Naive thymus-derived CD8-positive, alpha-beta T cell (primary cell): ENCODE measurements at places on chromosomes 2 and 18.

GRCh38 chr2:206435742-206436141 lies 7.6 kb upstream of the ADAM23 start:
- no peak overlapping the region for H3K27ac ChIP-seq
- H3K27me3 ChIP-seq, result peaks cover 24% of the 10 kb centered on the region
- DNase-seq, result no peak
- H3K36me3 ChIP-seq, result no peaks in the 10 kb centered on the region
- no peak overlapping the region for H3K4me3 ChIP-seq
- H3K4me1 ChIP-seq, result no peaks in the 10 kb centered on the region

DNA sequence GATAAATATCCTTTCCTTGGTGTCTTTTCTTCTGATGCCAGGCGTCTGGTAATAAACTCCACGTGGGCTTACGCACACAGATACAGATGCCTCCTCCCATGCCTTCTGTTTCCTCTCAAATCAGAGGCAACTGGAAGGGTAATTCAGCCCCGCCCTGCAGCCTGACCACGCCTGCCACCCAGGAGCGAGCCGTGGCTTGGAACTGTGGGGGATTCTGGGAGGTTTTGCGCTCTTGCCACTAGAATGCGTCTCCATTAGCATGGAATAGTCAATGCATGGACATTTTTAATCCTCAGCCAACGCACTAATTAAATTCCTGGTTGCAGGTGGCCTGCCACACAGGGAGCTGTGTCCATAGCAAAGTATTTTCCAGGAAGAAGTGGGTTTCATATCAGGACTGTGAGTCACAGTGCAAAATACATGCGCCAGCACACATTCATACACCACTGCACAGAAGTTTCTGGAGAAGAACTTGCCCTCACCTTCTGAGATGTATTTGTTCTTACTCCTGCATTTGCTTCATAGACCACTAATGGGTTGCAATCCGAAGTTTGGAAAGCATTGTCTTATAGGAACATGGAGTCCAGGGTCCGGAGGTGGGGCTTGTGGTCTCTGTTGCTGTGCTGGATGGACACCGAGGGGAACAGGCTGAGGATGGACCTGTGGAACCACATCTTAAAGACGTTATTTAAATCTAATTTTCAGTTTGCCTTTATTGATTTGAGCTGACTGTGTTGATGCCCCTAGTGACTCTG lies 151.4 kb downstream of the LDLRAD4 start:
- H3K4me3 ChIP-seq, result no peak overlapping the region
- H3K27me3 ChIP-seq, result no peaks in the 10 kb centered on the region
- peaks cover 48% of the 10 kb centered on the region for H3K4me1 ChIP-seq

GRCh38 chr2:708667-709066 lies 31.5 kb upstream of the TMEM18 start:
- no peak for DNase-seq
- no peak overlapping the region for H3K4me3 ChIP-seq
- H3K27ac ChIP-seq, result no peak overlapping the region
- no peaks in the 10 kb centered on the region for H3K36me3 ChIP-seq
- H3K4me1 ChIP-seq, result no peaks in the 10 kb centered on the region

- no peak overlapping the region for H3K4me3 ChIP-seq
- no peaks in the 10 kb centered on the region for H3K36me3 ChIP-seq
- H3K27ac ChIP-seq, result no peak overlapping the region
- DNase-seq, result no peak
- no peaks in the 10 kb centered on the region for H3K27me3 ChIP-seq
- no peaks in the 10 kb centered on the region for H3K4me1 ChIP-seq
These were observed 595.9 kb downstream of the DSC3 start for GRCh38 chr18:30446605-30447004.

- no peak for DNase-seq
- H3K4me3 ChIP-seq, result no peak overlapping the region
- H3K36me3 ChIP-seq, result no peaks in the 10 kb centered on the region
- no peak overlapping the region for H3K27ac ChIP-seq
- H3K4me1 ChIP-seq, result no peaks in the 10 kb centered on the region
These were observed 90.8 kb downstream of the RHOB start for GRCh38 chr2:20537423-20538307.

DNA sequence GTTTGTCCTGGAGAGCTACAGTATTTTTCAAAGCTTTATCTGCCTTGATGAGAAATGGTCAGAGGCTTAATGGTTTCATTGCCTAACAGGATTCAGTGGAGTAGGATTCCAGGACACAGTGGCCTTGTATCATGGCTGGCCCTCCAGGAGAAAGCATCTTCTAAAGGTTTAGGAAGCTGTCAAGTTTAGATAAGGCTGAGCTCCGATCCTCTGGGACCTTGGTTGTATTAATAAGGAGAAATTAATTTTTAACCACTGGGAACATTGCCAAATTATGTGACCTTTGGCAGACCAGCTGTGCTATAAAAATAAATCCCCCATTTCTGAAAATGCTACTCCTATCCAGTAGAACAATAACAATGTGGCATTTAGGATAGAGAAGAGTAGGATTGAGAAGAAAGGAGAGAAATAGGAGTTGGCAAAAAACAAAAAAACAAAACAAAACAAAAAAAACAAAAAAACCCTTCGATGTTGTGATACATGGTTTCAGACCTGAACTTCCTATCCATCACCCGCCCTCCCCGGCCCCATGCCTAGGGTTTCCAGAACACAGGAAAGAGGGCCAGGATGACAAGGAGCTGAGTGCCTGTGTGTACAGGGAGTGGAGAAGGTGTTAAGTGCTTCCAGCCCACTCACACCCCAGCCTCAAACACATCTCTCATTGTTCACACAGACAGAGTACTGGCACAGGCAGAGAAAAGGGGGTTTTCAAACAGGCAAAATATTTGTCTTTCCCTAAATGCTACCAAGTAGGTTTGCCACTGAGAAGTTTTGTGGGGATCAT lies 6.3 kb downstream of the NRP2 start:
- peaks cover 19% of the 10 kb centered on the region for H3K4me1 ChIP-seq
- H3K27ac ChIP-seq, result no peak overlapping the region
- no peak for DNase-seq
- no peaks in the 10 kb centered on the region for H3K36me3 ChIP-seq
- peaks cover 54% of the 10 kb centered on the region for H3K27me3 ChIP-seq

GRCh38 chr2:47062681-47063537 lies 92.2 kb downstream of the STPG4 start:
- no peaks in the 10 kb centered on the region for H3K36me3 ChIP-seq
- H3K27me3 ChIP-seq, result no peaks in the 10 kb centered on the region
- H3K27ac ChIP-seq, result no peak overlapping the region
- no peak overlapping the region for H3K4me3 ChIP-seq
- H3K4me1 ChIP-seq, result peaks cover 24% of the 10 kb centered on the region
- DNase-seq, result no peak

DNA sequence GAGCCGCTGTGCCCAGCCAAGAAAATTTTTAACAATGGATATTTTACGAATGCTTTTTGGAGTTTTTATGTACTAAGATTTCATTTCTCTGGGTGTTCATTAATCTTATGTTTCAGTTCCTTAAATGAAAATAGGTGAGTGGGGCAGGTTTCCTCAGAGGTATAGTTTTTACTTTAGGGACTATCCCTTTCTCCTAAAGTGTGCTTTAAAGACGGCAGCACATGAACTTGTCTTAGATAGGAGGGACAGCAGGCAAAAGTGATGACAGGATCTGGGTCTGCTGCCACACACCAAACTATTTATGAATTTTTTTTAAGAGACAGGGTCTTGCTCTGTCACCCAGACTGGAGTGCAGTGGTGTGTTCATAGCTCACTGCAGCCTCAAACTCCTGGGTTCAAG lies 8.0 kb upstream of the REL start:
- H3K4me1 ChIP-seq, result peaks cover 21% of the 10 kb centered on the region
- no peak overlapping the region for H3K4me3 ChIP-seq
- no peak overlapping the region for H3K27ac ChIP-seq

DNA sequence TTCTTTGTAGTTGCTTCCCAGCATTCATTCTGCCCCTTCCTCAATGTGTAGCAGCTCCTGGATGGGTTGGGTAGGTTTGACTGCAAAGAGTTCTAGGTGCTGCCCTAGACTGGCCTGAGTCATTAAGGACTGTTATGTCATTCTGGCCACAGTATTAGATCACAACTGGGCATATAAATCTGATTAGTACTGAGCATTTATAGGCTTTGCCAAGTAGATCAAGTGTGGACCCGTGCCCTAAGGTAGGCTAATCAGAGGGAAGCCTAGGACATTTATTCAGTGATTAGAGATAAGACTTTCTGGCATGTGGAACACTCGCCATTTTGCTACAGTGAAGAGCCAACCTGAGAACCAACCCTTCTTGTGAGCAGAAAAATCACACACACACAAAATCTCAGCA lies 2.7 kb downstream of the KATNAL2 start:
- H3K4me3 ChIP-seq, result no peak overlapping the region
- H3K4me1 ChIP-seq, result peaks cover 25% of the 10 kb centered on the region
- no peaks in the 10 kb centered on the region for H3K27me3 ChIP-seq
- H3K27ac ChIP-seq, result no peak overlapping the region
- peaks cover 4% of the 10 kb centered on the region for H3K36me3 ChIP-seq
- DNase-seq, result no peak
